ENCODE measurements at places on chromosomes 4 and X. TPM values are rescaled to one million over a fixed set of nuclear protein-coding genes. Genes with fewer than 3 reads are reported as not detected.

BCORL1 gene
- 7.5 TPM for total RNA-seq

SLC9B1 gene
- 3.3 TPM for total RNA-seq

DNA sequence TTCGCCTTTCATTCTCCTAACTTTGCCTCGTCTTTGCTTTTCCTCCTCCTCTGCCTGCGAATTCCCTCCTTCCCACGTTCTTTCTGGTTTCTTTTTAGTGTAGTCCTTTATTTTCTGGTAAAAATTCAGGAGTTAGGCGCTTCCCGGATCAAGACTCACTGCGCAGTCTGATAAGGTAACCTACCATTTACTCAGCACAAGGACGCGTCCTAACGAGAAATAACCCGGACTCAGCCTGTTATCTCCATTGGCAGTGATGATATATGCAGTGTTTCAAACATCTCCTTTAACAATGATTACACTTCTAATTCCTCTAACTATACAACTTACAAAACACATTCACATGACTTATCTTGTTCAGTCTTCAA is 357 bp upstream of the ETNPPL start:
- peak overlapping the region; percentile 56 for H3K4me3 ChIP-seq
- no peaks in the 10 kb centered on the region for H3K36me3 ChIP-seq
- no peaks in the 10 kb centered on the region for H3K27me3 ChIP-seq
- H3K27ac ChIP-seq, result peak overlapping the region; percentile 48
- no peak for DNase-seq

DNA sequence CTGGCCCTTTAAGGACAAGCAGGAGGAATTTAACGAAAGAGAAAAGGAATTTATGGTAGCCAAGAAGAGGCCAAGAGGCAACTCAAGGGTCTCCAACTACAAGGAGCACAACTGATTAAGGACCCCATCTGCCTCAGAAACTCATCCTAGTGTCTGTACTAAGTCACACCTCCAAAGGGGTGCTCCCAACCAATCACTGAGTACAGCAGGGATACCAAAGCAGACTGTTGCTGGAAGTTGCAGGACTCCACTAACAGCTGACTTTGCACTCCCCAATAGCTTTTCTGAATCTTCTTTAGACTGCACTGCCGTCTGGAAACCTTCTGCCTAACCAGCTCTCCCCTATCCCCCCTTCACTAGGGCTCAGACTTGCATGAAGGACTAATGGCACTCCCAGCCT is 50.6 kb downstream of the ATP11C start:
- DNase-seq, result no peak
- H3K27ac ChIP-seq, result no peak overlapping the region
- H3K4me3 ChIP-seq, result no peak overlapping the region
- no peaks in the 10 kb centered on the region for H3K36me3 ChIP-seq

LEF1 gene
- not detected for total RNA-seq

DNA sequence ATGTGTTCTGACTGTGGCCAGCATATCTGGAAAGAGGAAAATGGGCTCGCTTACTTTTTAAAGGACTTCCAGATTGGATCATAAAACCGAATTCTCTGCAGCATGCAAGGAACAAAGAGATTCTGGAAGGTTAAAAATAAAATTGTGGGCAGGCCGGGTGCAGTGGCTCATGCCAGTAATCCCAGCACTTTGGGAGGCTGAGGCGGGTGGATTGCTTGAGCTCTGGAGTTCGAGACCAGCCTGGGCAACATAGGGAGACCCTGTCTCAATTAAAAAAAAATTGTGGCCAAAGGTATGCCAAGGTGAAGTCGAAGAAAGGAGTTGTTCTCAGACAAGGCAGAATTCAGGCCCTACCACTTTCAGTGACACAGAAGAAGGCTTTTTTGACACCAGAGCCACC is 37.8 kb downstream of the NELFA start:
- H3K36me3 ChIP-seq, result peaks cover 16% of the 10 kb centered on the region
- H3K27me3 ChIP-seq, result no peaks in the 10 kb centered on the region
- no peak for DNase-seq
- no peak overlapping the region for H3K27ac ChIP-seq

GUCY2F gene
- total RNA-seq, result not detected

- H3K36me3 ChIP-seq, result no peaks in the 10 kb centered on the region
- no peaks in the 10 kb centered on the region for H3K4me1 ChIP-seq
- H3K27ac ChIP-seq, result no peak overlapping the region
- DNase-seq, result no peak
- H3K27me3 ChIP-seq, result no peaks in the 10 kb centered on the region
- H3K4me3 ChIP-seq, result no peak overlapping the region
Observed at GRCh38 chr4:73340917-73341316, 63.2 kb upstream of the ALB start.

DNA sequence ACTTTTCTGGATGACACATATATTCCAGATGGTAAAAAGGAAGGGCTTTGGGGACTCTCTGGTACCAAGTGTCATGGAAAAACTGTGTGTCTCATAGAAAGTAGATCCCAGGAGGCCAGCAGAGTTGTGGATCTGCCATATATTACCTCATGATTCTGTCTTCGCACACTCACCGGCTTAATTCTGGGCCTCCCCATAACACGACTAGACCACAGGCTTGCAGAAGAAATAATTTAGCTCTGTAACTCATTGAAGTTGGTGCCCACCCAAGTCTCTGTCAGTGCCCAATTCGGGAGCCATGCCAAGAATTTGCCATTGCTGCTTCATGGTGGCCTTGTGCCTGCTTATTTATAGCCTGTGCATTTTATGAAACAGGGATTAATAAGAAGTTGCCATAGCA is 104.5 kb downstream of the AR start:
- H3K4me1 ChIP-seq, result no peaks in the 10 kb centered on the region
- no peaks in the 10 kb centered on the region for H3K36me3 ChIP-seq
- H3K27me3 ChIP-seq, result no peaks in the 10 kb centered on the region
- no peak for DNase-seq
- no peak overlapping the region for H3K27ac ChIP-seq

TCP11X1 gene
- total RNA-seq, result not detected

DNA sequence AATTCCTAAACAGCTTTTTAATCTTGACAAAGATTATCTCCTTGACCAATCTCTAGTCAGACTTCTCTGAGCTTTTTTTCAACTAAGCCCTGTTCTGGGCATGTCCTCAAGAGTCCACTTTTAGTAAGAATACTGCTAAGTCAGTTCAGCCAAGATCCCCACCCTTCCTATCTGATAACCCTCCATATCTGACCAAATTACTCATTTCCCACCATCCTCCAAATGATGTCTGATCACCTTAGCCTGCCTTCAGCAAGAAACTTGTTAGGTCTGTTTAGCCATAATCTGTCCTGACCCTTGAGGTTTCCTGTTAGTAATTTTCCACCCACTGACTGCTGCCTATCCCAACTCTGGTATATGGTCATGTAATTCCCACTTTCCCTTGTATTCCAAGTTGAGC is 65.2 kb downstream of the FAM13A start:
- DNase-seq, result no peak
- no peak overlapping the region for H3K4me3 ChIP-seq
- H3K27me3 ChIP-seq, result no peaks in the 10 kb centered on the region
- no peaks in the 10 kb centered on the region for H3K36me3 ChIP-seq
- no peaks in the 10 kb centered on the region for H3K4me1 ChIP-seq

DNA sequence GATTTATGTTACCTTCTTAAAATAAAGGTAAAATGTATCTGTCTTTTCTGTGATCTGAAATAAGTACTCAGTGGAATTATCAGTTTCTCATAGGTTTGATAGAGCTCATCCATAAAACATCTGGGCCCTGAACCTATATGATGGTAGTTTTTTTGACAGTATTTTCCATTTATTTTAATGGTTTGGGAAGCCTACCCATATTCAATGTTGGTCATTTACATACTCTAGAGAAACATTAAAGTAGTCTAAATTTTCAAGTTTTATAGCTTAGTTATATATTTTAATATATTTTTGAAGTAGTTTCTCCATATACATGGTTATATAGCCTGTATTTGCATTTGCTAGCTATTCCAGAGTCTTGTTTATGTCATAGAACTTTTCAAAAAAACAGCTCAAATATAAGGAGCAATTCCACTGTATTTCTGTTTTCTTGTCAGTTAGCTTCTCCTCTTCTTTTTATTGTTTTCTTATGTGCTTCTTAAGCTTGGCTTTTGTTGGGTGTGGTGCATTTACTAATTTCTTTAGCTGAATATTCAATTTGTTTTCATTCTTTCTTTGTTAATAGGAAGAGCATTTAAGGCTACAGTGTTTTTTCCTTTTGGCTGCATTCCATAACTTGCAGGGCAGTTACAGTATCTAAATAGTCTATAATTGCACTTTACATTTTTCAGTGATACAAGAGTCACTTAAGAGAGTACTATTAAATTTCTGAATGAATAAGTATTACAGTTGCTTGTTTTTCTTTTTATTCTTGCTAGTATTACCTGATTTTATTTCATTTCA is 181.4 kb downstream of the DKK2 start:
- no peaks in the 10 kb centered on the region for H3K27me3 ChIP-seq
- no peaks in the 10 kb centered on the region for H3K4me1 ChIP-seq
- no peak overlapping the region for H3K4me3 ChIP-seq
- no peak for DNase-seq
- H3K27ac ChIP-seq, result no peak overlapping the region
- H3K36me3 ChIP-seq, result no peaks in the 10 kb centered on the region

ZNF185 gene
- 2.0 TPM for total RNA-seq

DNA sequence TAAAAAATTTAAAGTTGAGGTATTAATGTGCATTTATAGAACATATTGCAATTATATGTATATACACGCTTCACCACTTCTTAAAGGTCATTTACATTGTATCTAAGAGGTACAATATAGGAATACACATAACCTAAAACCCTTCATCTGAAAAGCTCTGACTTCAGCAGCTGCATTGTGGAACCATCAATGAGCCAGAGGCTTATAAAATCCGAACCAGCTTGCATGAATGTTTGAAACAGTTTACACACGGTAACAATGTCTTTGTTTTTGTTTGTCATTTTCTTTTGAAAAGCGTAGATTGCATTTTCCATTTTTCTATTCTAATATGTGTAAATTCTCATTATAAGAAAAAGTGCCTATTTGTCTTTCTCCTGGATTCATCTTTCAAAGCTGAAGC is 221.6 kb downstream of the DCLK2 start:
- no peaks in the 10 kb centered on the region for H3K27me3 ChIP-seq
- no peak for DNase-seq
- no peak overlapping the region for H3K4me3 ChIP-seq
- no peaks in the 10 kb centered on the region for H3K36me3 ChIP-seq
- no peak overlapping the region for H3K27ac ChIP-seq

GRCh38 chr4:113114884-113115283 is 65.4 kb downstream of the ANK2 start:
- no peaks in the 10 kb centered on the region for H3K4me1 ChIP-seq
- H3K36me3 ChIP-seq, result no peaks in the 10 kb centered on the region
- no peaks in the 10 kb centered on the region for H3K27me3 ChIP-seq
- no peak overlapping the region for H3K4me3 ChIP-seq

TCEAL6 gene
- 1.1 TPM for total RNA-seq

MTMR8 gene
- total RNA-seq, result 0.37 TPM

- no peaks in the 10 kb centered on the region for H3K4me1 ChIP-seq
- H3K27me3 ChIP-seq, result no peaks in the 10 kb centered on the region
- no peak overlapping the region for H3K4me3 ChIP-seq
- DNase-seq, result no peak
- no peak overlapping the region for H3K27ac ChIP-seq
Observed at GRCh38 chrX:70025464-70025863, 24.3 kb downstream of the AWAT2 start.

- no peak for DNase-seq
- no peak overlapping the region for H3K4me3 ChIP-seq
- no peaks in the 10 kb centered on the region for H3K27me3 ChIP-seq
- no peak overlapping the region for H3K27ac ChIP-seq
- H3K4me1 ChIP-seq, result no peaks in the 10 kb centered on the region
Observed at GRCh38 chr4:40281913-40282312, 53.2 kb upstream of the CHRNA9 start.

DNA sequence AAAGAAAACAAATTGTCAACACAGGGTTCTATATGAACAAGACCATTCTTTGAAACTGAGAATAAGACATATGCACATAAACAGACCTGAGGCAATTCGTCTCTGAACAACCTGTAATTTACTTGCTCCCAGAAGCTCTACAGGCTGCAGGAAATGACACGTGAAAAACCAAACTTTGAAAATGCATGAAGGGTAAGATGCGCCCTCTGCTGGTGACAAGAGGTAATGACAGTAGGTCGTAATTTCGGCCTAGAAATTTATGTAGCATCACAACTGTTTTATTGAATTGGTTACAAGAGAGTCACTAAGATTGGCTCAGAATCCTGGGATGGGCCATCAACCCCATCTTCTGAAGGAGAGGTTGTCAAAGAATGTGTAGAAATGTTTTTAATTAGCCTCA is 276.5 kb downstream of the PPP4R3C start:
- H3K36me3 ChIP-seq, result no peaks in the 10 kb centered on the region
- no peaks in the 10 kb centered on the region for H3K27me3 ChIP-seq
- DNase-seq, result no peak
- no peak overlapping the region for H3K4me3 ChIP-seq
- no peaks in the 10 kb centered on the region for H3K4me1 ChIP-seq

GRCh38 chr4:89308161-89308500 is 531 bp upstream of the GPRIN3 start:
- H3K27ac ChIP-seq, result peak overlapping the region; percentile 79
- no peaks in the 10 kb centered on the region for H3K36me3 ChIP-seq
- peak overlapping the region; percentile 74 for H3K4me3 ChIP-seq

DNA sequence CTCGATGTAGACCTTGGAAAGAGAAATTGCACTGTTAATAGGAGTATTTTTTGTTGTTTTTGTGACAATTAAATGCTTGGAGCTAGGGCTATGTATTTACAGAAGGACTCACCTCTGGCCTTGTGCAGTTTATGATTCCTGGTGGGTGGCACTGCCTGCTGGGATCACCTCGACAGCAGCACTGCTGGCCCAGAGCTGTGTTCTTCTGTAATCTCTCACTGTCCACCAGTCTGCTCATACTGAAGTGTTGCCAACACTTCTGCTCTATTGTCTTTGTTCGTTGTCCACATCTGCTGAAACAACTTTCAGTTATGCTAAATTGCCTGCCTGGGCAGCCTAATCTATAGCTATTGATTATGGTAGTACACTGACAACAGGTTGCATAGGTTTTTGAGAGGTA is 194.4 kb upstream of the ANK2 start:
- DNase-seq, result no peak
- no peak overlapping the region for H3K4me3 ChIP-seq
- no peak overlapping the region for H3K27ac ChIP-seq
- H3K36me3 ChIP-seq, result no peaks in the 10 kb centered on the region
- H3K27me3 ChIP-seq, result no peaks in the 10 kb centered on the region

GRCh38 chrX:55167124-55167803 is 52.9 kb upstream of the PAGE5 start:
- no peaks in the 10 kb centered on the region for H3K4me1 ChIP-seq
- H3K4me3 ChIP-seq, result no peak overlapping the region
- H3K36me3 ChIP-seq, result no peaks in the 10 kb centered on the region
- DNase-seq, result no peak
- no peak overlapping the region for H3K27ac ChIP-seq
- H3K27me3 ChIP-seq, result no peaks in the 10 kb centered on the region

DNA sequence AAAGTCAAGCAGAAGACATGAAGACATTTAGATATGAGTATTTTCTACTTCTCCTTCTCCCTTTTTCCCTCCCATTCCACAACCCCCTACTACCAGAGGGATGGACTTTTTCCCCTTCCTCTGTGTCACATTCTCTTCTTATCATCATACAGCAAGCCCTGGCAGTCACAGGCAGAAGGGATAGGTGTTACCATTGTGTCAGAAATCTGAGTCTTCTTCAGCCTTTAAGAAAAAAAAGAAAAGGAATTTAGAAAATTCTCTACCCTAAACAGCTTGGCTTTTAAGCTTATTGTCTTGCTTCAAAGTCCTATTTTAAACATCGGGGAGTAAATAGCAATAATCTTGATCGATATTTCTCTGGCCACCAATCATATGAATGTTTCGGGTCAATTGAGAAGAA is 30.9 kb upstream of the ADH1C start:
- no peaks in the 10 kb centered on the region for H3K27me3 ChIP-seq
- no peaks in the 10 kb centered on the region for H3K36me3 ChIP-seq

All from right atrium auricular region (tissue), 2 donors.